H9 (cell line): ENCODE measurements at places on chromosomes 11 and 22. TPM values are rescaled to one million over a fixed set of nuclear protein-coding genes. Genes with fewer than 3 reads are reported as not detected.

DNAJC4 gene
- total RNA-seq = 21.0 and 24.2 TPM in 2 replicates

CEND1 gene
- total RNA-seq = 0.81 and 0.86 TPM in 2 replicates

CCND1 gene
- total RNA-seq = 372 and 399 TPM in 2 replicates

HORMAD2 gene
- total RNA-seq = not detected in 2 replicates

KLHDC7B gene
- total RNA-seq = not detected in 2 replicates

INPP5J gene
- 4.7 and 4.9 TPM in 2 replicates for total RNA-seq

DNA sequence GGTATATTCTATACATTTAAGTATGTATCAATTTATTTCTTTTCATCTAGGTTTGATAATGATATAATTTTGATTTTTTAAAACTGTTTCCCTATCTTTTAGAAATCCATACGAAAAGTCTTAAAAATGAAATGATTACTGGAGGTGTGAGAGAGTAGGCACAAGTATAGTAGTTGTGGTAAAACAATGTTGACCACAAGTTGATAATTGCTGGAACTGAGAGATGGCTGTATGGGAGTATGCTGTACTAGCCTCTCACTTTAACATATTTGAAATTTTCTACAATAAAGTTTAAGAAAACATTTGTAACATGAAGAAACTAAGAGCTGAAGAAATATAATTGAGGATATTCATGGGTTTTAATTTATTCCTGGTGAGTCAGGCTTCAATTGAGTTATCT is 30.0 kb downstream of the FSHB start:
- H3K4me1 ChIP-seq = no peaks in the 10 kb centered on the region
- H3K36me3 ChIP-seq = no peaks in the 10 kb centered on the region
- H3K27me3 ChIP-seq = no peaks in the 10 kb centered on the region
- DNase-seq = no peak

- DNase-seq = peak; percentile 15
- no peak overlapping the region for H3K4me3 ChIP-seq
- H3K27ac ChIP-seq = no peak overlapping the region
- no peaks in the 10 kb centered on the region for H3K4me1 ChIP-seq
- H3K27me3 ChIP-seq = no peaks in the 10 kb centered on the region
- H3K36me3 ChIP-seq = no peaks in the 10 kb centered on the region
These were observed 6.2 kb downstream of the TANGO2 start for GRCh38 chr22:20026996-20027601.

GRCh38 chr11:126756421-126756820 is 244.1 kb downstream of the KIRREL3 start:
- no peaks in the 10 kb centered on the region for H3K27me3 ChIP-seq
- no peak for DNase-seq
- H3K27ac ChIP-seq = no peak overlapping the region
- H3K4me3 ChIP-seq = no peak overlapping the region
- no peaks in the 10 kb centered on the region for H3K4me1 ChIP-seq

DNA sequence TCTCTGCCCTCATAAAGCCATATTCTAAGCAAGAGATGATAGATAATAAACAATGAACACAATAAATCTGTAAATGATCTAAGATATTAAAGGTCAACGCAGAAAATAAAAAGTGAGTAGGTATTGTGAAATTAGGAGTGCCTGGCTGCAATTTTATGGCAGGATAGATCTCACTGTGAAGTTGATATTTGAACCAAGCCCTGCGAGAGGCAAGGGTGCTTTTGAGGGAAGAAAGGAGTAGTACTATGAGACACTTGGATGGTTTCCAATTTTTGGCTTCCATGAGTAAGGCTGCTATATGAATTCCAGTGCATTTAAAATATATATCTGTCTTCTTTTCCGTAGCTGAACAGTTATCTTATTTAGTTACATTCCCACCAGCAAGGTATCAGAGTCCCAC is 720.0 kb upstream of the CNTN5 start:
- no peaks in the 10 kb centered on the region for H3K27me3 ChIP-seq
- no peak for DNase-seq
- H3K4me3 ChIP-seq = no peak overlapping the region
- H3K4me1 ChIP-seq = no peaks in the 10 kb centered on the region

GRCh38 chr11:68598816-68599653 is 85.3 kb upstream of the GAL start:
- H3K4me3 ChIP-seq = no peak overlapping the region
- no peak for DNase-seq
- peaks cover 88% of the 10 kb centered on the region for H3K36me3 ChIP-seq
- no peak overlapping the region for H3K27ac ChIP-seq

- H3K36me3 ChIP-seq = no peaks in the 10 kb centered on the region
- H3K4me3 ChIP-seq = no peak overlapping the region
- no peak for DNase-seq
- H3K27ac ChIP-seq = no peak overlapping the region
These were observed 31.3 kb upstream of the LRRC55 start for GRCh38 chr11:57150454-57150917.

DNA sequence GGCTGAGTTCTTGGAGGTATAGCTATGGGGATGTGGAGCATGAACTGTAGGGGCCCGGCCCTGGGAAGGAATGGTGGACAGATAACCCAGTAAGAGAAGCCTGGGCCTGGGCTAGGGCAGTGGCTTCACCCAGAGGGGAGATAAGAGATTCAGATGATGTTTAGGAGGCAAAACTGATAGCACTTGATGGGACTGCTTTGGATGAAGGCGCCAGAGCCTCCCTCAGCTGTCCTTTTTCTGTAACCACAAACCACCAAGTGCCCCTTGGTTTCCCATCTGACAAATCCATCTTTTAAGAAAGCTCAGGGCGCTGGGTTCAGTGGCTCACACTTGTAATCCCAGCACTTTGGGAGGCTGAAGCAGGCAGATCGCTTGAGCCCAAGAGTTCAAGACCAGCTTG is 23.4 kb downstream of the RELT start:
- no peak overlapping the region for H3K27ac ChIP-seq
- no peak overlapping the region for H3K4me3 ChIP-seq
- H3K4me1 ChIP-seq = no peaks in the 10 kb centered on the region
- no peaks in the 10 kb centered on the region for H3K27me3 ChIP-seq
- no peak for DNase-seq
